Dermis lymphatic vessel endothelial cell (primary cell): ENCODE measurements at places on chromosomes 12 and 14. TPM values are rescaled to one million over a fixed set of nuclear protein-coding genes. Genes with fewer than 3 reads are reported as not detected.

The ERBB3 gene
- total RNA-seq, result 0.17 and 0.33 TPM in 2 replicates

The CDKN1B gene
- 122 and 143 TPM in 2 replicates for total RNA-seq

The ADAMTS20 gene
- not detected in 2 replicates for total RNA-seq

The DPY19L2 gene
- total RNA-seq, result 0.17 and 0.43 TPM in 2 replicates

The INHBE gene
- not detected in 2 replicates for total RNA-seq

The ALDH1L2 gene
- total RNA-seq, result 0.34 and 0.87 TPM in 2 replicates

The LIN7A gene
- 0.09 and 0.22 TPM in 2 replicates for total RNA-seq

The DIO3 gene
- not detected in 2 replicates for total RNA-seq

The PROX2 gene
- not detected in 2 replicates for total RNA-seq

The PPP1R36 gene
- total RNA-seq, result 0.54 and 0.60 TPM in 2 replicates

The MYH7 gene
- total RNA-seq, result not detected in 2 replicates

The CHST11 gene
- total RNA-seq, result 1.4 and 1.6 TPM in 2 replicates

The CCDC196 gene
- not detected in 2 replicates for total RNA-seq

The SCYL2 gene
- total RNA-seq, result 37.4 and 42.8 TPM in 2 replicates

The TC2N gene
- 14.0 and 37.5 TPM in 2 replicates for total RNA-seq

The ARHGAP9 gene
- total RNA-seq, result not detected in 2 replicates

The GZMB gene
- total RNA-seq, result not detected in 2 replicates

The MIPOL1 gene
- total RNA-seq, result 3.5 and 8.9 TPM in 2 replicates

The RFX4 gene
- not detected in 2 replicates for total RNA-seq

The DDN gene
- 0.09 and 0.11 TPM in 2 replicates for total RNA-seq

The ERP29 gene
- 95.9 and 100 TPM in 2 replicates for total RNA-seq

The ASPG gene
- total RNA-seq, result not detected in 2 replicates

The DHRS1 gene
- total RNA-seq, result 5.8 and 16.0 TPM in 2 replicates

The CTDSP2 gene
- 74.0 and 76.9 TPM in 2 replicates for total RNA-seq

The TBC1D30 gene
- total RNA-seq, result 7.4 and 13.2 TPM in 2 replicates

The SYNDIG1L gene
- total RNA-seq, result not detected in 2 replicates

The MMP19 gene
- 0.09 and 0.43 TPM in 2 replicates for total RNA-seq

The ZNF410 gene
- total RNA-seq, result 50.7 and 55.6 TPM in 2 replicates

The TTC9 gene
- 0.33 and 0.52 TPM in 2 replicates for total RNA-seq

The PRIMA1 gene
- total RNA-seq, result not detected in 2 replicates

The GPR84 gene
- under 0.01 TPM in 1 of 2 replicates, not detected in the other for total RNA-seq

The ISCA2 gene
- total RNA-seq, result 9.4 and 11.1 TPM in 2 replicates

The LRRC43 gene
- total RNA-seq, result 0.26 and 0.98 TPM in 2 replicates

The HIGD1C gene
- not detected in 2 replicates for total RNA-seq

The KRT3 gene
- total RNA-seq, result not detected in 2 replicates

The KRT75 gene
- total RNA-seq, result not detected in 2 replicates

The CCND2 gene
- 69.9 and 82.0 TPM in 2 replicates for total RNA-seq

The VAMP1 gene
- 2.1 and 2.4 TPM in 2 replicates for total RNA-seq

The PLCZ1 gene
- not detected in 2 replicates for total RNA-seq

The GARIN6 gene
- not detected in 2 replicates for total RNA-seq

The NAV3 gene
- 4.7 and 8.6 TPM in 2 replicates for total RNA-seq

The CLEC4C gene
- not detected in 2 replicates for total RNA-seq

The ZCCHC8 gene
- total RNA-seq, result 12.6 and 15.0 TPM in 2 replicates

The LMNTD1 gene
- 0.09 TPM in 1 of 2 replicates, not detected in the other for total RNA-seq

The SETD1B gene
- 1.3 and 2.1 TPM in 2 replicates for total RNA-seq

The VRTN gene
- not detected in 2 replicates for total RNA-seq

The RXYLT1 gene
- total RNA-seq, result 8.6 and 15.6 TPM in 2 replicates

The PLEKHD1 gene
- under 0.01 TPM in 2 replicates for total RNA-seq

The NELL2 gene
- total RNA-seq, result not detected in 2 replicates

The TSHR gene
- total RNA-seq, result not detected in 2 replicates

The ACVRL1 gene
- 263 and 356 TPM in 2 replicates for total RNA-seq

The EPYC gene
- total RNA-seq, result not detected in 2 replicates

The MUCL1 gene
- not detected in 2 replicates for total RNA-seq

The TNFRSF1A gene
- 37.2 and 50.7 TPM in 2 replicates for total RNA-seq

The VPS29 gene
- 66.3 and 71.3 TPM in 2 replicates for total RNA-seq
